T-helper 17 cell (primary cell): ENCODE measurements at places on chromosomes 6 and 20. TPM values are rescaled to one million over a fixed set of nuclear protein-coding genes. Genes with fewer than 3 reads are reported as not detected.
A peak's percentile ranks its signal among the peaks of the same experiment; 100 is the strongest.

The MMP24 gene
- 0.16 TPM for total RNA-seq

GRCh38 chr6:27157459-27158315, 89.8 kb upstream of the PRSS16 start:
- peak; percentile 59 for DNase-seq

The FAM83C gene
- total RNA-seq, result not detected

GRCh38 chr6:161637658-161638057, 363.8 kb upstream of the AGPAT4 start:
- no peak for DNase-seq

The SAMD10 gene
- 20.2 TPM for total RNA-seq

The SH3BGRL2 gene
- 36.0 TPM for total RNA-seq

The WFDC9 gene
- total RNA-seq, result not detected

DNA sequence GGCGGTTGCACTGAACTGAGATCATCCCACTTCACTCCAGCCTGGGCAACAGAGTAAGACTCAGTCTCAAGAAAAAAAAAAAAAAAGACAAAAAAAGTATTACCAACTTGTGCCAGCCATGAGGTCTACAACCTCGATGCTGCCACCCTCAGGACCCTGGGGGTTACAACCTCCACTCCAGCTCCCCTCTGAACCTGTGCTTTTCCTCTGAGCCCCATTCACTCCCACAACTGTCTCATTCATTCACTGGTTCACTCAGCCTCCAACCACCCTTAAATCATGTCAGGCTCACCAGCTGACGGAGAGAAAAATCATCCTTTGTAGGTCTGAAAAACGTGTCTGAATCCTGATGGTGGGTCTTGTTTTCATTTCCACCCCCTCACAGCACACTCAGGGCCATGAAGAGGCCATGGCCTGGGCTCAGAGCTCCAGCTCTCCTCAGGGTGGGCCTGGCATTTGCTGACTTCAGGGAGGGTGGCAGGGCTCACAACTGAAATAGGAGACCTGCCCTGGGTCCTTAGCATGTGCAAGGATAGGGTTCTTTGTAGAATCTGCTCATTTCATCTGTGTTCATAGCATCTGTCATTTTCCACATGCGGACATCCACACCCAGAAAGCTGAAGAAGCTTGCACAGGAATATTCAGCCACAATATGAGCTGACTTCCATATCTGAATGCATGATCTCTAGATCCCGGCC, 1.9 kb upstream of the ULBP1 start:
- DNase-seq, result no peak

DNA sequence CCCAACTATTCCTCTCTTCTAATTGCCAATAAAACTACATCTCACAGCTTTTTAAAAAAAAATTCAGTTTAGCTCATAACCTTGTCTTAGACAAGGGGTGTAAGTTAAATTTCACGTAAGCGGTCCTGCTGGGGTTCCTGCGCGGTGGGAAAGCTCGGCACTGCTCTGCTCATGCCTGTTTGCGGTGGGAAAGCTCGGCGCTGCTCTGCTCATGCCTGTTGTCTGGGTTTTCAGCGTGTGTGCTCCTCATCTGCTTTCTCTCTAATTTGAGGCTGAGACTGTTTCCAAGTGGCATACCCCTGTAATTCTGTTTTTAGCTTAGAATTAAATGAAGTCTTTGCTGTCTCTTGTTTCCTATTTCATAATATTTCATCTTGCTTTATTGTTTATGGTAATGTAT, 18.6 kb downstream of the ARID1B start:
- no peak for DNase-seq

The HLA-G gene
- total RNA-seq, result 0.85 TPM

DNA sequence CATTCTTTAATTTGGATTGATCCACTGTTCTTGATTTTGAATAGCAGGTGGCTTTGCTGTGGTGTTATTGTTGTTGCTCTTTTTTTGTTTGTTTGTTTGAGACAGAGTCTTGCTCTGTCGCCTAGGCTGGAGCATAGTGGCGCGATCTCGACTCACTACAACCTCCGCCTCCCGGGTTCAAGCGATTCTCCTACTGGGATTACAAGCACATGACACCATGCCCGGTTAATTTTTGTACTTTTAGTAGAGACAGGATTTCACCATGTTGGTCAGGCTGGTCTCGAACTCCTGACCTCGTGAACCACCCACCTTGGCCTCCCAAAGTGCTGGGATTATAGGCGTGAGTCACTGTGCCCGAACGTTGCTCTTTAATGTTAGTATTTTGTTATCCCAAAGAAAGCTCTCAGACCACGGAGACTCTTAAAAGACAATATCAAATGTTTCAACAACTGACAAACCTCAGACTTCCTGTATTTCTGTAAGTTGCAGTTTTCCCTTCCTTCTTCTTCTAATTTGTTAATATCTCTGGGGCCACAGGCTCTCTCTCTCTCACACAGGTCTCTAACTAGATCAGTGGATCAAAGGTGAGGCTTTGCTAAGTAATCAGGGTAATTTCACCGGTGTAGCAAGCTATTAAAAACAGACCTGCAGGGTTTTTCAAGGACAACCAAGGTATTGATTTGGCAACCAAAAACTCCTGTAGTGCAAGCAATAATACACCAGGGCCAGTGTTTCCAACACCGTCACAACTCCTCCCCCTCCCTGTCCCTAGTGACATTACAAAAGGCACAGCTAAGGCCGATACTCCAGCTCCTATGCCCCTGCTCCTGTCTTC, 48.8 kb upstream of the ZNF217 start:
- DNase-seq, result peak; percentile 13

DNA sequence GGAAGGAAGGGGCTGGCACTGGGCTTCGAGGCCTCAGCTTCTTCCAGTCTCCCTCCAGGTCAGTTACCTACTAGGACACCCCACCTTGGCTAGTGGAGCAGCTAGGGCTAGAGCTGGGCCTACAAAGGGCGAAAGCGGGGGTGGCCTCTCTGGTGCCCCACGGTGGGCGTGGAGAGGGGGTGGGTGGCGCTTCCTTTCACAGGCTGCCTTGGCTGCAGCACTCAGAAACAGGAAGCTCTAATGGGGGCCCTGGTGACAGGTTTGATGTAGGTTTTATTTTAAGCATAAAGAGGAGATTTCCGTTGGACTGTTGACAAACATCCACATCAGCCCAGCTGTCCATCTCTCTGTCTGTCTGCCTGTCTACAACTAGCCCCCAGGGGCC, 13.4 kb downstream of the FAM110A start:
- DNase-seq, result peak; percentile 45

DNA sequence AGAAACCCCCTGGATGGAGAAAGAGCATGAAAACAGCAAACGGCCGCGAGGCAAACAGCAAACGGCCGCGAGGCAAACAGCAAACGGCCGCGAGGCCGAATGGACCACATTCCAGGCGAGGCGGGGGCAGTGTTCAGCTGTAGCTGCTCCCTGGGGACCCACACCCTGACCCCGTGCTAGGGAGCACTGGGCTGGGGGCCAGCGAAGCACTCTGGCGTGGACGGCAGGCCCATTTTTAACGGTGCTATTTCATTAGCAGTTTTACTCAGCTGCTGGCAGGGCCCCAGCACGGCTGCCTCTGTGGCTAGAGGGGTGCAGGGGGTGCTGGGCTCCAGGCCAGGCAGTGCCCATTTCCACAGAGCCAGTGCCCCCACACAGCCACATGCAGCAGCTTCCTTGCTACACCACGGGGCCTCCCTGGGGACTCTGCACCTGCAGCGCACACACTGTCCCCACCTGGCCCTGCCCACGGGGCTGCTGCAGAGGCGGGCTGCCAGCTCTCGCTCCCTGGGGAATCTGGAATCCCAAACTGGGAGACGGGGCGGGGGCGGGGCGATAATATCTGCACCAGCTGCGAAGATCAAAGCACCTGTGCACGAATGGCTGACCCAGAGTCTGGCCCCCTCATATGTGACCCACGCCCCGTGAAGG, 35.6 kb upstream of the SLCO4A1 start:
- DNase-seq, result no peak

DNA sequence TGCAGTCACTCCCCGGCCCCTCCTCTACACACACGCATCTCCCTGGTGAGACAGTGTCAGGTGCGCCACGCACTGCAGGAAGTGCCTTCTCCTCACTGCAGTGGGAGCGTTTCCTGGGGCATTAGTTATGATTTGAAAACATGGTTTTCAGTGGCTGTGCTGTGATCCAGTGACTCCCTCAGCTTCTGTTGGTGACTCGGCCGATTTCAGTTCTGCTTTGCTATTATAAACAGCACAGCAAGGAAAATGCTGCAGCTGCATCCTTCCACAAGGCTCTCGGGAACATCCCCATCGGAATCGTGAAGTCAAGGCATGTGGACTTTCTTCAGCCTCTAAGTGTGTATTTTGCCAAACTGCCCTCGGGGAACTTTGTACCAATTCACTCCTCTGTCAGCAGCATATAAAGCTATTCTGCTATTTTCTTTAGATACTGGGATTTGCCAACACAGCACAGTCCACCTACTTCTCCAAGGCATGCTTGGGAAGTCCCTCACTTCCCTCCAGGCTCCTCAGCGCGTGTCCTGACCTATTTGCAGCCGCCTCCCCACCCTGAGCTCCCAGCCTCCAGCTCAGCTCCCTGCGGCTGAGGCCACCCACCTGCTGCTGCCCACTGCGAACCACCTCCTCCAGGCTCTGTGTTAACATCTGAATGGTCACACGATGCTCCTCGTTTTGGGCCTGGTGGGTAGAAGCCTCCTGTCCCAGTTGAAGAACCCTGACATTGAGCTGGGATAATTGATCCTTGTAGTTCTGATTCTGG, 54.5 kb downstream of the GINS1 start:
- no peak for DNase-seq

The FOXQ1 gene
- total RNA-seq, result not detected
